Activated T-helper 1 cell treated with Interleukin-2 at 50 U/mL for 16 hours (primary cell): ENCODE measurements at places on chromosomes 2 and 18.

- DNase-seq, result no peak
These were observed 5.1 kb upstream of the STEAP3 start for GRCh38 chr2:119218478-119219064.

- no peak for DNase-seq
These were observed 181.5 kb downstream of the EN1 start for GRCh38 chr2:118665784-118666529.

DNA sequence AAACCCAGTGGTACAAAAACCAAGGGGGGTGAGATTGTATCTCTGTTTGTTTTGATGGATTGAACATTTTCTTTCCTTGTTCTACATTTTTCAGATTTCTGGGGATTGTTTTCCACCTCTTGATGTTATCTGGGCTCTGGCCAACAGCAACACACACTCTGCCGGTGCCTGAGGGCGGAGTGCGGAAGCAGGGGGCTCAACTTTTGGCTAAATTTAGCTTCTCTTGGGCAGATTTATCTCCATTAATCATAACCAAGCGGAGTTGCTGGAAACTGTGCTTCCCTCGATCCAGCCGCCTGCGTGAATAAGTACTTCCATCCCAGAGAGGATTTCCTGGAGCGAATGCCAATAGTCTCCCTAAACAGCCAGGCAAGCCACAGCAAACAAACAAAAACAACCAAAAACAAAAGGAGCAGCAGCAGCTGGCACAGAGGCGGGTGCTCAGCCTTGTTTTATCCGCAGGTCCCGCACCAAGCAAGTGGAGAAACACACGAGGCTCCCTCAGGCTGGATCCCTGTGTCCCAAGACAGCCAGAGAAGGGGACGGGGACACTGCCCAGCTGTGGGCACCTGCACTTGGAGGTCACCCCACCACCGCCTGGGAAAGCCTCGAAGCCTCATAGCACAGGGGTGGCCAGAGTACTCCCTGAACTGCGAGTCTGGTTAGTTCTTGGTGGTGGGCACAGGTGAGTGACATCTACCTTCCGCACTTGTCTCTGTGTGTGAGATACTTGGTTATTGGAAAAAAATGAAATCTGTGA is 143.4 kb downstream of the NDUFA10 start:
- DNase-seq, result no peak

- no peak for DNase-seq
These were observed 76.1 kb upstream of the PMAIP1 start for GRCh38 chr18:59823596-59824195.

GRCh38 chr2:66030553-66030952 is 404.4 kb upstream of the MEIS1 start:
- no peak for DNase-seq

DNA sequence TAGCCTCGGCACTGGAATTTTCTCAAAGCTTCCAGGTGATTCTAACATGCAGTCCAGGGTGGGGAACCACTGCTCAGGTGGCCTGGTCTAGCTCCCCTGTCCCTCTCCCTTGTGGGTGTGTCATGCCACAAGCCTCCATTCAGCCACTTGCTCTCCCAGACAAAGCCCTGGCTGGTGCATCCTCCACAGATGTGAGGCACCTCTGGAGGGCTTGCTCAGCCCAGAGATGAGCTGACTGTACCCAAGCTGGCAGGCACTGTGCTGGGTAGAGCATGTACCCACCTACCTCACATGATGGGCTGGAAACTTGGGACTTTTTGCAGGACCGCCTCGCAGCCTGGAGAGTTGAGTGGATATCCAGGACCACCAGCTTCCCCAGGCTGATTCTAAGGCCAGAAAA is 88.1 kb downstream of the ZBTB7C start:
- DNase-seq, result no peak

GRCh38 chr2:102029405-102029804 is 37.6 kb downstream of the IL1R2 start:
- DNase-seq, result no peak

DNA sequence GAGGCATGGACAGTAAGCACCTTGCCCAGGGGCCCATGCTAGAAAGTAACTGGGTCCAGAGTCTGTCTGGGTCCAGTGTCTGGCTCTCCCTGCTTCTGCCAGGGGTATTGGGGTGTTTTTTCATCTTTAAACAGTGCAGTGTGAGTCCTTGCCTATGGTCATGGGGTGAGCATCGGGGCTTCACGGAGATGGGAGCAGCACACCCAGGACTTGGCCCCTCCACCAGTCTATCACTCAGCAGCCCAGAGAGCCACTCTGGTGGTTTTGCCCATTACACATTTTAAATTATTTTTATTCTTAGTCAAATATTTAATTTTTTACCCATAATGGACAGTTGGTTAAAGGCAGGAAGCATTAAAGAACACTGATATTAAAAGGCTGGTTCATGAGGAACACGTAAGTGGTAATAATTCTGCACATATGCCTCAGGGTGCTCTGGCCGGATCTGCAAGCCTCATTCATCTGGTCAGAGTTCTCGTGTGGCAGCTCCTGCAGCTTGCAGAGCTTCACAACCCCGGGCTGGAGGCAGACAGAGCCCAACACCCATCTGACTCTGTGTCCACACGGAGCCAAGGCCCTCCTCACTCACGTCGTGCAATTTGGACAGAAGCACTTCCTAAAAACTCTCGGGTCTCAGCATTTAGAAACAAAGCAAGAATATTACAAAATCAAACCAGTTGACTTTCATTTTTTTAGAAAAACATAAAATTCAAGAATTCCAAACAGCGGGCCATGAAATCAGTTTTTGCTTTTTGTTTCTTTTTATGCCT is 204.1 kb downstream of the CTIF start:
- DNase-seq, result no peak

DNA sequence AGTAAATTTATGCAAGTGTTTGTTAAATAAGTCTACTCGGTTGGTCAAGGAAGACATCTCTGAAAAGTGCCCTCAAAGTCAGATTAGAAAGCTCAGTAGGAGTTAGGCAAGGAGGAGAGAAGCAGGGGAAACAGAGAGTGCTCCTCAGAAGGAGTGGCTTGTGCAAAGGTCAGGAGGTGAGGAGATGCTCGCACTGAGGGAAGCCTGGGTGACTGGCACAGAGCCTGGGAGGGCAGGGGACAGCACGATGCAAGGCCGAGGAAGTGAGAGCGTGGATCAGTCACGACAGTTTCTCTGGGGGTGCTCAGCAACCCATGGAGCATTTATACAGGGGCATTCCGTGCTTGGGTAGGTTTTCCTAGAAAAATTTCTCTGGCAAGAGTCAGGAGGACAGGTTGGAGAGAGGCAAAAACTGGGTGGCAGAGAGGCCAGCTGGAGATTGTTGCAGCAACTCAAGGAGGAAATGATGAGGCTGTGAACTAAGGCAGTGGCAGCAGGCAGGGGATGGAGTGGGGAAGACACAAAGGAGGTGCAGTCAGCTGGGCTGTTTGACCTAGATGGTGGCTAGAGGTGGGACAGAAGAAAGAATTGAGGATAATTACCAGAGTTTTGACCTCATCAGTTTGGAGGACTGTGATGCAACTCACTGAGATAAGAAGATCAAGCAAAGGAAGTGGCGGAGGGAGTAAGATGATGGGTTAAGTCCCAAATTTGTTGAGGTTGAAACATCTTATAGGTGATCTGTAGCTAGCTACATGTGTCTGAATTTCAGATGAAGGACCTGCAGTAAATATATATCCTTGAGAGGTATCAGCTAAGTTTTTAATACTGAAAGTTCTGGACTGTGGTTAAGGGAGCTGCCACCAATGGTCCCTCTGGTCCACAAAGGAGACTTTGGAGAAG is 52.4 kb downstream of the BCL2 start:
- DNase-seq, result no peak

GRCh38 chr18:11511434-11512095 is 97.8 kb upstream of the SLC35G4 start:
- no peak for DNase-seq

- no peak for DNase-seq
These were observed 92.5 kb upstream of the MAP2 start for GRCh38 chr2:209331291-209331844.

DNA sequence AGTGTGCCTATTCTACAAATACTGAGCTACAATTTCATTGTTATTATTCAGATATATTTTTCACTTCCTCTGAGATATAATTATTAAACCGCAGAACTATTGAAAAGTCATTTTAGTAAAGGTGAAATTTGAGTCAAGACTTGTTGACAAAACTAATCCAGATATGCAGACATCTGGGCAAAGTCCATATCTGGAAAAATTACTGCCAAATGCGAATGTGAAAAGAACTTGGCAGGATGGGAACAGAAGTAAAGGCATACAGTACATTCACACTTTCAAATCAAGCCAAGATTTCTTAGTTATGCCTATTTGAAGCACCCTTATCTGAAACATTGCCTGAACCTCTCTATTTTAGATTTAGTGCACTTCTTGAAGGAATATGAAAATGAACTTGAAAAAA is 923.6 kb downstream of the CCDC85A start:
- no peak for DNase-seq
